PC-9 (cell line): ENCODE measurements at places on chromosomes 12 and 14. TPM values are rescaled to one million over a fixed set of nuclear protein-coding genes. Genes with fewer than 3 reads are reported as not detected.

TAMALIN gene
- total RNA-seq, result 0.50 TPM in 1 of 2 replicates, not detected in the other

LRP1 gene
- total RNA-seq, result 51.4 and 70.1 TPM in 2 replicates

ARHGEF40 gene
- total RNA-seq, result 12.7 and 13.0 TPM in 2 replicates

CPM gene
- 4.2 and 4.6 TPM in 2 replicates for total RNA-seq

ZNF891 gene
- 2.4 and 3.2 TPM in 2 replicates for total RNA-seq

PLEKHG7 gene
- total RNA-seq, result not detected in 2 replicates

CLEC6A gene
- not detected in 2 replicates for total RNA-seq

GDF3 gene
- total RNA-seq, result not detected in 2 replicates

ITGB7 gene
- 2.4 and 3.3 TPM in 2 replicates for total RNA-seq

CCDC175 gene
- not detected in 2 replicates for total RNA-seq

PZP gene
- not detected in 2 replicates for total RNA-seq

SALL2 gene
- 10.3 and 10.9 TPM in 2 replicates for total RNA-seq

IGF1 gene
- not detected in 2 replicates for total RNA-seq

KRT77 gene
- total RNA-seq, result not detected in 2 replicates

SSPN gene
- total RNA-seq, result 10.4 and 14.0 TPM in 2 replicates

CRIP1 gene
- total RNA-seq, result 296 and 374 TPM in 2 replicates

DHRS4L2 gene
- total RNA-seq, result 14.8 and 22.8 TPM in 2 replicates

OVCH1 gene
- not detected in 2 replicates for total RNA-seq

GALNT8 gene
- not detected in 2 replicates for total RNA-seq

MYO1H gene
- not detected in 2 replicates for total RNA-seq

KRT72 gene
- not detected in 2 replicates for total RNA-seq

ETNK1 gene
- 64.0 and 87.9 TPM in 2 replicates for total RNA-seq

KRT78 gene
- total RNA-seq, result 1.5 and 1.7 TPM in 2 replicates

TUNAR gene
- total RNA-seq, result not detected in 2 replicates

SPIC gene
- total RNA-seq, result not detected in 2 replicates

FKBP3 gene
- total RNA-seq, result 39.4 and 53.5 TPM in 2 replicates

NOVA1 gene
- total RNA-seq, result 0.68 and 1.1 TPM in 2 replicates

KLRC3 gene
- not detected in 2 replicates for total RNA-seq

GPR132 gene
- total RNA-seq, result 0.98 TPM in 1 of 2 replicates, not detected in the other

CLEC1B gene
- total RNA-seq, result not detected in 2 replicates

IFNG gene
- not detected in 2 replicates for total RNA-seq

NPAS3 gene
- not detected in 2 replicates for total RNA-seq

TMPO gene
- total RNA-seq, result 143 and 171 TPM in 2 replicates

CD163 gene
- total RNA-seq, result not detected in 2 replicates

KCNA5 gene
- not detected in 2 replicates for total RNA-seq

HOXC12 gene
- total RNA-seq, result 0.24 and 0.28 TPM in 2 replicates

FGD6 gene
- total RNA-seq, result 18.1 and 22.0 TPM in 2 replicates

ADCY4 gene
- total RNA-seq, result 1.8 and 2.0 TPM in 2 replicates

EEF1AKMT3 gene
- total RNA-seq, result 13.1 and 17.8 TPM in 2 replicates

KRT83 gene
- 0.43 TPM in 1 of 2 replicates, not detected in the other for total RNA-seq

CINP gene
- total RNA-seq, result 54.6 and 65.1 TPM in 2 replicates

ASIC1 gene
- 3.5 and 4.5 TPM in 2 replicates for total RNA-seq

TRAFD1 gene
- total RNA-seq, result 34.1 and 38.7 TPM in 2 replicates

KCNH3 gene
- total RNA-seq, result not detected in 2 replicates

RTN1 gene
- total RNA-seq, result not detected in 2 replicates

CACNA2D4 gene
- 0.45 TPM in 1 of 2 replicates, not detected in the other for total RNA-seq

EML5 gene
- 0.43 and 0.46 TPM in 2 replicates for total RNA-seq

TMEM119 gene
- total RNA-seq, result not detected in 2 replicates

RNU7-1 gene
- total RNA-seq, result not detected in 2 replicates
